CD4-positive, alpha-beta T cell treated with Interleukin-1 beta for 1 hour (primary cell): ENCODE measurements at places on chromosomes 5 and 9.

- DNase-seq, result no peak
Measured at GRCh38 chr5:82406205-82406773, 128.1 kb upstream of the RPS23 start.

GRCh38 chr9:16571127-16571802, 299.2 kb downstream of the BNC2 start:
- no peak for DNase-seq

DNA sequence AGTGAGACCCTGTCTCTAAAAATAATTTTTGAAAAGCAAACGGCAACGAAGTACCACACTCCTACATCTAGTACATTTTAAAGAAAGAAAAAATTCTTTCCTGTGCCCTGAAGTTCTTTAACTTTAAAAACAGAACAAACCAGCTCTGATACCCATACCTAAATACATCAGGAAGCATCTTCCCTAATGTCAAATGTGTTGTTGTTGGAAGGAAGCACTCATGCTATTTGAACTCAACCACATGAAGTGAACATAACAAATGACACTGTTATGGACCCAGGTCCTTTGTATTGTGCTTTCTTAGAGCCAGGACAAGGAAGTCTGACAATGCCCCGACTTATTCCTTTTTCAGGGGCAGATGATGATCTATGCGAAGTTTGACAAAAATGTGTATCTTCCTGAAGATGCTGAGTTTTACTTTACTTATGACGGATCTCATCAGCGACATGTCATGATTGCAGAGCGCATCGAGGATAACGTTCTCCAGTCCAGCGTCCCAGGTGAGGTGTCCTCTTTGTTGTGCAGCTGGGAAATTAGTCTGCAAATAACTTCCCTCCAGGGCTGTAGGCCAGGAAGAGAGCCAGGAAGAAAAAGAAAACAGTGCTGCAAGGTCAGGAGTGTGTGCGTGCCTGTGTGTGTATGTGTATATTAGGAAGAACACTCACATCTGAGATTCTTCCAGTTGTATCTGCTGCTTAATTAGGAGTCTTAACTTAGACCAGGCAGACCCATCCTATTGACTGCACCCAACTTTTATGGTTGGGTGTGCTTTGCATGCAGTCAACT, 123.7 kb downstream of the ARHGEF28 start:
- DNase-seq, result no peak

DNA sequence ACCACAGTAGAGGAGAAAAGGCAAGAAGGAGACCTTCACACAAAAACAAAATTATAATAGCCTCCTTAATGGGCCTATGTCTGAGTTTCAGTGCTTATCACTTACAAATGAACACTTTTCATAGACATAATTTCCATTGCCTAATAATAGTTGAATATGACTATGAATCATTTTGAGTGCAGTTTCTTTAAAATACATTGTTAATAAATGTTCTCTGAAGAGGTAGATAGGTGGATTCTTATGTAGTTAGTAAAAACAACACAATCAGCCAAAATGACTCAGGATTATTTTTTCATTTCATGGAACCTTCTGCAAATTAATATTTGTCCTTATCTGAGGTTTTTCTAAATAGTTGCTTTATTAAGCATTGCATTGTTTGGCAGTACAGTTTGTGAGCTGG, 45.6 kb downstream of the DAPK1 start:
- no peak for DNase-seq

- DNase-seq, result no peak
Measured at GRCh38 chr5:83785176-83785668, 64.6 kb upstream of the HAPLN1 start.

DNA sequence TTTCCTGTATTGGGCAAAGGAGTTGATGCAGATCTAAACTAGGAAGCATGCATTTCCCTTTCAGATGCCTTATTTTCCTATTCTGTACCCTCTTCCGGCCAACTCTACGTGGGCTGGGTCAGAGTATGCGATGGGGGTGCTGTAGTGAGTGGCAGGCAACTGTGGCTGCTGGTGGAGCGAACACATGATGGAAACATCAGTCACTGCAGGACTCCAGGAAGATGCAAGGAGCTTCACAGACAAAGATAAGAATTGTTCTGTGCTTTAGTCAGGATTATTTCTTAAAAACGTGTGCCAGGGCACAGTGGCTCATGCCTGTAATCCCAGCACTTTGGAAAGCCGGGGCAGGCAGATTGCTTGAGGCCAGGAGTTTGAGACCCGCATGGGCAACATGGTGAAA, 75.1 kb downstream of the PSAT1 start:
- DNase-seq, result no peak

DNA sequence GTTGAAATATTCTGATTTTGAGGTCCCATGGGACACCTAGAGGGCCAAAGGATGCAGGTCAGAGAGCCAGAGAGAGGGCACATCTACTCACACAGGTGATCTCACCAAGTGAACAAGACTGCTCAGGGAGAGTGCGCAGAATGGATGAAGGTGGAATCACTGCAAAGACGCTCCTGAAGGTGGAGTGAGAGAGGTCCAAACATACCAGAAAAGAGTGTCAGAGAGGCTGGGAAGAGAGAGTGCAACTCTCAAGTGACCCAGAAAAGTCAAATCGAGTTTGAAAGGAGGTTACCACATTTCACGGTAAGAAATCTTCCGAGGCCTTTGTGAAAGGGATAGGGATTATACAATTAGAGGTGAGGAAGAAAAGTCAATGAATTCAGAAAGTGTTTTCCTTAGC, 173.4 kb downstream of the EPB41L4A start:
- no peak for DNase-seq

GRCh38 chr5:118326481-118327045, 661.8 kb downstream of the DTWD2 start:
- DNase-seq, result no peak

DNA sequence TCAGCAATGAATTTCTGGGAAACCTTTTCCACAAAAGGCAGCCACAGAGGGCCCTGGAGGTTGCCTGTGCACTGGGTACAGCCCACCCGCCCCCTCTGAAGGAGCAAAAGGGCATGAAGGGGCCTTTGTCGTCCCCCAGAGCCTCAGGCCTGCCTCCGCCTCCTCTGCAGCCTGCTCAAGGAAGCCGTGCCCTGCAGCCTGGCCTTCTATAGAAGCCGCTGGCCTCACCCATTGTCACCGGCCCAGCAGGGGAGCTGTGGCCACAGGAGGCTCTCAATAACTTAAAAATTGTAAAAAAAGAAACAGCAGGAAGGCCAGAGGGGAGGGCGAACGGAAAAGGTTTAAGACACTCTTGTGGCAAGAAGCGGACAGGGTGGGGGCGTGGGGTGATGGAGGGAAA, 213.3 kb downstream of the IRX2 start:
- DNase-seq, result no peak

DNA sequence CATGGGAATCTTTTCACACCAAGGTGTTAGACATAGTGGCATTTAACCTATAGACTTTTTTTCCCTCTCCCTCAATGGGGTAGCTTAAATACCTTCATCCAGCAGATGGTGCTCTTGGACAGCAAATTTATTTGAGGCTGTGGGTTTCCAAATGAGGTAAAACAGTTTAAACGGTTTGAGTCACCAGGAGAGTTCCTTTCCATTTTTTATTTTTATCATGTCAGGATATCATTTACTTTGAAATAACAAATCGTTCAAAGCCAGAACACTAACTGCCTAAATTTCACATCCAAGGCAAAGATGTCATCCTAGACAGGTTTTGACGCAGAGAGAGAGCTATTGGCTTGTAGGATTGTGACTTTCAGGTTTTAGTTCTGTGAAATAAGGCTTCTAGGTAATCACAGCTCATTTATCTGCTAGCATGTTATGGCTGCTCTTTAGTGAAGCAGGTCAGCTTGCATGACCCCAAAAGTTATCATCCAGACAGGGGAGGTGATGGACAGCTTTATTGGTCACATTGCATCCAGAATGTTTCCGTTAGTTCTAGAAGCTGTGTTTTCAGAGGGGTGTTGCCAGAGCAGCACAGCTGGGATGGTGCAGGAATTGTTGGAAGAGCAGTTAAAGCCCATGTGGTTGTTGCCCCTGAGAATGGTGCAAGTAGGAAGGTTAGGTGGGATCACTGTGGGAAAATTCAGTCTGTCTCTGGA, 69.8 kb downstream of the KDM4C start:
- DNase-seq, result peak; percentile 46

- no peak for DNase-seq
Measured at GRCh38 chr5:83964271-83964670, 243.6 kb upstream of the HAPLN1 start.

DNA sequence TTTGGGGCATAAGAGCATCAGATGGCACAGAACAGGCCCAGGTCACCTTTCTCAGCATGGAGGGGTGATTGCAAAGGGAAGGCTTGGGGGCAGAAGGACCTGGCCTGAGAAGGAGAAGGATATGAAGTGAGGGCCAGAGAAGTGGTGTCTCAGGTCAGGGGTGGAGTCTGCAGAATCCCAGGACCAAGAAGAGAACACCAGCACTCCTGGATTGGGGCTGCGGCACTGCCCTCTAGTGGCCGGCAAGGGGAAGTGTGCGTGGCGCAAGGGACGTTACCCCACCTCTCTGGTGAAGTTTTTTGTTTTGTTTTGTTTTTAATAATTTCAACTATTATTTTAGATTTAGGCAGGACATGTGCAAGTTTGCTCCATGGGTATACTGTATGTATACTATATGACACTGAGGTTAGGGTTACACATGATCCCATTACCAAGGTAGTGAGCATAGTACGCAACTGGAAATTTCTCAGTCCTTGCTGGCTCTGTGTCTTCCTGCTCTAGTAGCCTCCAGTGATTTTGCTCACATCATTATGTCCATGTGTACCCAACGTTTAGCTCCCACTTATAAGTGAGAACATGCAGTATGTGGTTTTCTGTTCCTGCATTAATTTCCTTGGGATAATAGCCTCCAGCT, 1548.6 kb downstream of the EFNA5 start:
- no peak for DNase-seq

GRCh38 chr9:133374612-133375115, 1.2 kb downstream of the SURF4 start:
- peak; percentile 20 for DNase-seq

DNA sequence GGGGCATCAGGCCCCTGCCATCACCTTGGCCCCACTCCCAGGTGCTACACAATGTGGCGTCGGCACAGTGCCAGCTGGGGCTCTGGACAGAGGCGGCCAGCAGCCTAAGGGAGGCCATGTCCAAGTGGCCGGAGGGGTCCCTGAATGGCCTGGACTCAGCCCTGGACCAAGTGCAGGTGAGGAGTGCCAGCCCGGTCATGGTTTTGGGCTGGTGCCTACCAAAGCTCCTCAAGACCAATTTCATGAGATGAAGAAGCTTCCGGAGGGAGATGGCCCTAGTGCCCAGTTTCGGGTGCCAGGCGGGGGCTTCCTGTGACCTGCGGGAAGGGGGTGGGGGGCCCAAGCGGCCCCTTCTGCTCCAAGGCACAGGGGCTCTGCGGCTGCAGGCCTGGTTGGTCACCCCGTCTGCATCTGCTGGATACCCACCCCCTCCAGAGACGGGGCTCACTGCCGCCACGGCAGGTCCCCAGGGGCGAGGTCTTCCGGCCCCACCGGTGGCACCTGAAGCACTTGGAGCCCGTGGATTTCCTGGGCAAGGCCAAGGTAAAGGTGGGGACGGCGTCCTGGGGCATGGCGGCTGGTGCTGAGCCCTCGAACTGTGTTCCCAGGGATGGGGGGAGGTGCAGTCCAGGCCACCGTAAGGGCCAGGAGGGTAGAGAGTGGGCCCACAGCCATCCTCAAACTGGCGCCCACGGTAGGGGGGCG, 5.8 kb downstream of the NOXA1 start:
- DNase-seq, result no peak

DNA sequence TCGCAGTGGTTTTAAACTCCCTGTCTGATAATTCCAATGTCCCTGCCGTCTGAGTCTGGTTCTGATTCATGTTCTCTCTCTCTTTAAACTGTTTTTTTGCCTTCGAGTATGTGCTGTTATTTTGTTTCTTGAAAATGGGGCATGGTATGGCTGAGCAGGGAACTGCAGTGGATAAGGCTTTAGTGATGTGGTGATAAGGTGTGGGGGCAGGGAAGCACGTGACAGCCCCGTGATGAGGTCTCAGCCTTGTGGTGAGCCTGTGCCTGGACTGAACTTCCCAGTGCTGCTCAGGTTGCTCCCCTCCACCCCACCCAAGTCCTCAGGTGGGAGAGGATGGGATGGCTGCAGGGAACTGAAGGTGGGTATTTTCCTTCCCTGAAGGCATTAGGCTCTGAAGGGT, 5.5 kb upstream of the ZNF354B start:
- no peak for DNase-seq

DNA sequence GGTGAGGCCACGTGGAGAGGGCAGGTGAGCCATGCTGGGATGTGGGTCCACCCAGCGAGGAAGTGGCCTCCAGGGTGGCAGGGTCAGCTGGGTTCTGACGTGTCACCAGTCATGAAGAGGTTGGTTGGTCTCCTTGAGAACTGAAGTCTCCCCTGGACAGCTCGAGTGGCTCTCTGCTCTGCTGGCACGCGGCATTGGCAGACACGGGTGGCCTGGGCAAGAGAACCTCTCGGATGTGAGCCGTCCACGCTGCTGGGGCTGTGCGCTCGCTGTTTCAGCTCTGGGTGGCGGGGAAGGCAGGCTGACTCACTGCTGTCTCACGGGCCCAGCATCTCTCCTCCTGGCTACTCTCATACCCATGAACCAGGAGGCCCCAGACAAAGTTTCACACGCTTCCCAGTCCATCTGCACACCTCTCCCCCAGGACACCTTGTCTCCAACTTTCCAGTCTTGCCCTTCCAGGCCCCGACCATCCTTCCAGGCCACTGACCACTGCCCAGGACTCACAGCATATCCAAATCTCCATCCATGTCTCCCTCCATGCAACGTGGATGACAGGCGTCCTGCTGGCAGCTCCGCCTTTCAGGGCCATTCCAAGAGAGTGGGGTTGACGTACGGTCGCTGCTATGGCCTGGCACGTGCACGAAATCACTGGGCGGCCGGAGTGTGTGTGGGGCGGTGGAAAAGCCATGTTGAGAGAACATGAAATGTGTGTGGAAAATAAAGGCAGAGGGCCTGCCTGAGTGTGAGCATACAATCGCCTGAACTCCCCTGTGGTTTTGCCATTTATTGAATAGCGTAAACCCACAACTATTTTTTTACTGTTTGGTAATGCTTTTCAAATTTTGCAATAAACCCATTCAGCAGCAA, 145.0 kb upstream of the COL5A1 start:
- no peak for DNase-seq

- no peak for DNase-seq
Measured at GRCh38 chr9:124723352-124723751, 47.8 kb downstream of the NR6A1 start.

GRCh38 chr5:71978216-71978615, 129.1 kb upstream of the MAP1B start:
- no peak for DNase-seq

- DNase-seq, result no peak
Measured at GRCh38 chr5:176379881-176380280, 8.5 kb downstream of the NOP16 start.

DNA sequence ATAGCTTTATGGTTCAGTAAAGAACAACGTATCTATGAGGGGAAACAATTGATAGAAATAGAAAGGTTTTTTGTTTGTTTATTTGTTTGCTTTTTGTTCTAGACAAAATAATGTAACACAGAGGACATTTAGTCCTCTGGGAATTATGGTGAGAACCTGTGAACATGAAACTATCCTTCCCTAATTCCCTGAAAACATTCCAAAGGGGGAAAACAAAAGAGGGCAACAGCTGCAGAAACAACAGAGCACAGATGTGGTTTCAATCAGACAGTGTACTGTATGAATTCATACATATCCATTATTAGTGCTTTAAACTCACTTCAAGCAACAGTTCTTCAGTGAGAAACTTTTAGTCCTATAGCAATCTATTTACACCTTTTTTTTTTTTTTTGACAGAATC, 1489.8 kb upstream of the C9orf72 start:
- DNase-seq, result no peak

GRCh38 chr9:112861638-112862555, 28.8 kb downstream of the SLC46A2 start:
- no peak for DNase-seq
